IPS-NIHi11 (cell line): ENCODE measurements at places on chromosomes 3 and 15.

- DNase-seq = no peak
These were observed 28.4 kb downstream of the CRTC3 start for GRCh38 chr15:90558171-90558573.

DNA sequence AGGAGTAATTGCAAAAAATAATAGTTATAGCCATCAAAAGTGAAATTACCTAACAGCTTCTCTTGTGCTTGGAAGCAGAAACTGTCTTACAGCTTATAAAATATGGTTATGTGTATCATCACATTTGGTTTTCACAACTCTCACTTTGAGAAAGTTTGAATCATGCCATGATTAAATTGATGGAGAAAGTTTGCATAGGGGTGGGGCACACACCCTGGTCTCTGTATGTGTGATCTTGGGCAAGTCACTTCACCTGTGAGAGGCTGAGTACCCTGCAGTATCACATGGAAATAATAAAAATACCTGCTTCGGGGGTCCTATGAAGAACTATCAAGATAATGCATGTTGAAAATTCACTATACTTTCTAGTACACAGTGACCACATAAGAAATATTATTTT is 471.4 kb downstream of the RAP2B start:
- DNase-seq = no peak

DNA sequence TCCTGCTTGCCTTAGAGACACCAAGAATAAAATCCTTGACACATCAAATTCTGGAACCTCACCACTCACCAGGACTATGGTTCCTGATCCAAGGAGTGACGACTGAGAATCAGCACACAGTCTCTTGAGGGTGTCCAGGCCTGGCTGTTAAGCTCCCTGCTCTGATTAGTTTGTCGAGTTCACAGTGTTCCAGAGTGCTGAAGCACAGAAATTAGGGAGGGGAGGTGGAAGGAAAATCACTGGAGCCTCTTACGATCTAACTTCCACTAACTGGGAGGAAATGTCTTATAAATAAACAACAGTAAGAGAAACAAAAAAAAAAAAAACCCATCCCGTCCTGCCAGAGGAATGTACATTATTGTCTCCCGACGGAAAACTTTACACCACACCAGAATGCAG is 330.2 kb downstream of the TIGIT start:
- DNase-seq = no peak

DNA sequence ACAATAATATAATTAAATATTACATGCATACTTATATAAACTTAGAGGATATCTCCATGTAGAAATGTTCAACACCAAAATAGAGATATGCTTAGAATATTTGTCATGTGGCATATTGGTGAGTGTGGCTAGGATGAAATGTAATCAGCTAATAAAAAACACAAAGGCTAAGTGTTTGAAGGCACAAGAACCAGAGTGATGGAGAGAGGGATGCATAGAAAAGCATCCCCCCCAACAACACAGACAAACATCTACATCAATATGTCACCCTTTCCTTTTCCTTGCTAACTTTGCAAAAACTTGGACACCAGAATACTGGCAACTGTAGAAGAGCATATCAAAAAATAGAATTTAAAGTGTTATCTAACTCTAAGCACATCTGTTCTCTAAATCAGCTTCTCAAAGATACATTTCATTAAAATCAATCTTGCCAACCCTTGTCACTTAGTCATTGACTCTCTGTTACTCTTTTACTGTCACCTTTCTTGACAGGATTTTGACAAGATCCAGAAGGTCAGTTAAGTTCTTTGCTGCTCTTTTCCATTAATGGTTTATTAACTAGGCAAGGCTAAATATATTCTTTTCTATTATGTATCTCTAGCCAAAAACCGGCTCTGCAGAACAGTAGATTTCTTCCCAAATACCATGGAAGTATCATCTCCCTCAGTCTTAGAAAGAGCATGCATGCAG is 695.9 kb downstream of the OTOL1 start:
- no peak for DNase-seq

- no peak for DNase-seq
These were observed 7.9 kb downstream of the ACAA1 start for GRCh38 chr3:38129058-38129457.

GRCh38 chr15:86591158-86591557 is 511.5 kb downstream of the AGBL1 start:
- no peak for DNase-seq

DNA sequence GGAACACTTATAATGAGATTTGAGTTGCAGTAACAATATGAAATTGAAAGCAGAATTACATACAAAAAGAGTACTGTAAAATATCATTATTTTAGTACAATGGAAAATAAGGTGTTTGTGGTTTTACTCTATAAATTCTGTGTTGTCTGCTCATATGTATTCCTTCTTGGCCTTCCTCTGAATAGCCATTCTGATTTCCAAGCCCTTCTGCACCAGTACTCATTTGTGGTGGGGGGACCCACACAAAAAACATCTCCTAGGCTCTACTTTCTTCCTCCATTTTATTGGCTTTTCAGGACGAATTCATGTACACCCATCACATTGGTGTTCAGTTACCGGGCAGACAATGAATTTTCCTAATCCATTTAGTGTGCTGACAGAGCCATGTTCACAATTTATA is 338.2 kb downstream of the ERC2 start:
- no peak for DNase-seq

GRCh38 chr15:81507831-81508230 is 133.8 kb upstream of the TMC3 start:
- DNase-seq = no peak

- DNase-seq = peak; percentile 43
These were observed 512.9 kb downstream of the MCTP2 start for GRCh38 chr15:94744080-94744793.

DNA sequence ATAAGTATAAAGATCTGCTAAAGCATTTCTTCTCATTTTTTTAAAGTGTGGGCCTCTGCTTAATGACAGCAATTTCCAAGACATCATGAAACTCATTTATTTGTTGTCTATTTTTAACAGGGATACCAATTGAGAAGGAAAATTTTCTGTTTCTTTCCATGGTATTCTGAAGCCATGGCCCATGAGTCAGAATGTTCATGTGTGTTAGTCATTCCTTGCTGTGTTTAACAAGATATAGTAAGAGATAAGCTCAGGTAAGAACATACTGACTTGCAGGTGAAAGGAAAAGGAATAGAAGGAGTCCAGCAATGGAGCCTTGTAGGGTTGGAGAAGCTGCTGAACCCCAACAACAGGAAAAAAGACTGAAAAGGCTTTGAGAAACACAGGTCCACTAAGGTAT is 17.0 kb upstream of the ARID3B start:
- no peak for DNase-seq

- DNase-seq = no peak
These were observed 24.5 kb downstream of the NIPA1 start for GRCh38 chr15:22810853-22811338.

DNA sequence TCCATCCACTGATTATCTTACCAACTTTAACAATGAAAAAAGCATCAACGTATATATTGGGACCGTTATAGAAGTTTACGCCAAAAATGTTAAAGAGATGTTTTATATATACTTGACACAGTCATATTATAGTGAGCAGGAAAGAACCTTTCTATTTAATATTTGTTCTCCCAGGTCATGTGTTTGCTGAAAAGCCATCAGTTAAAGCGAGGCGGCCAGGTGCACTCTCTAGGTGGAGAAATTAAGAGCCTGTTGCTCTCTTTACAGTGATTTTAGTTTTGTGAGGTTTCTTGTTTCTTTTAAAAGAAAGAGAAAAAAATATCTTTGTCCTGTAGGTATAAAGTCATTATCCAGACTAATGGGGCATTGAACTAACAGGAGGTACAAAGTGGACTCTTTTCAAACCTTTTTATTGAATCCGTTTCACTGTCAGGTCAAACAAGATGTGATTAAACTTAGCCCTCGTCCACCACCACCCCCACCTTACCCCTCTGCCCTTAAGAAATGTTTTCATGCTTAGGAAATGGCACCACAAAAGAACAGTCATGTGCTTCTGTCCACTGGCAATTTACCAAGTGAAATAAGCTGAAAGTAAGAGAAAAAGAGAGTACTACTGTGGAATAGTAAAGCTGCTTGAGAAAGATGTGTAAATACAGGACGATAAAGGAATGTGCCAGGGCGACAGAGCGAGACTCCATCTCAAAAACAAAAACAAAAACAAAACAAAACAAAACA is 279.9 kb downstream of the PTPRG start:
- no peak for DNase-seq

DNA sequence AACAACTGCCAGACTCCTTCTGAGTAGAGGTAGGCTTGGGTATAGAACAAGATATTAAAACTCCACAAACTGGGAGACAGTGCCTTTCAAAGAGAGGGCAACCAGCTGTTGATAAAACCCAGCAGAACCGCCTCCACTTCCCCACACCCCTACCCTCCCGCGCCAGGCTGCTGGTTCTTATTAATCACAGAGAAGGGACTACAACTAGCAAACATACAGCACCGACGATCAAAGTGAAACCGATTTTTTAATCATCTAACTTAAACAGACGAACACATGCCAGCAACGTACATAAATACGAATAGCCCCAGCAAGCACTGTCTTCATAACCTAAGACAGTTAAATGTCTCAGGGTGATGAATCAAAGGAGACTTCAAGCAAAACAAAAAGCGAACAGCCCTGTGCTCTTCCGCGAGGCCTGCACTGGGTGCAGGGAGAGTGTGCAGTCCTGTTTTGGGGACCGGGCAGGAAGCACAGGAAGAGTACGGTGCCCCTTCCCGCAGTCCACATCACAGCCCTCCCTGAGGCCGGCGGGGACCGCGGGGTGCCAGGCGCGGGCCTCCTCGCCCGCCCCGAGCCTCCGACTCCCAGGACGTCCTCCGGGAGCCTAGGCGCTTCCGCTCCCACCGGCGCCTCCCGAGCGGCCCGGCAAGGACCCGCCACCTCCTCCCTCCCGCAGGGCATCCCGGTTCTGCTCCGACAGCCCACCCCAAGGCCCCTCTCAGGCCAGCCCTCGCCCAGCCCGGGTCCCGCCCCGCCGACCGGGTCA is 75.1 kb upstream of the VGLL4 start:
- no peak for DNase-seq

DNA sequence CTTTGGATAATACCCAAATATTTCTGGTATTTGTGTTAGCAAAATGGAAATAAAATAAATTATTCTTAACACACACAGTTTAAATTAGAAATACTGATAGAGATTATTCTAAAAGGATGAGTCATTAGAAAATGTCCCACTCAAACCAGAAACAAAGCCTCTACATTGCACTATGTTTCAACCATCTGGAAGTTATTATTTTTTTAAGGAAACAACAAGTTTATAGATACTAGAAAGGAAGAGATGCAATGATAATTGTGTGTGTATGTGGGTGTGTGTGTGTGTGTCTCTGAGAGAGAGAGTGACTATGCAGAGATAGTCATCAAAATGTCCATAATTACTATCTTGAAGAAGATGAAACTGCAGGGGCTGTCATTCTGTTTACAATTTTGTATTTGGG is 1340.5 kb downstream of the ROBO1 start:
- no peak for DNase-seq

DNA sequence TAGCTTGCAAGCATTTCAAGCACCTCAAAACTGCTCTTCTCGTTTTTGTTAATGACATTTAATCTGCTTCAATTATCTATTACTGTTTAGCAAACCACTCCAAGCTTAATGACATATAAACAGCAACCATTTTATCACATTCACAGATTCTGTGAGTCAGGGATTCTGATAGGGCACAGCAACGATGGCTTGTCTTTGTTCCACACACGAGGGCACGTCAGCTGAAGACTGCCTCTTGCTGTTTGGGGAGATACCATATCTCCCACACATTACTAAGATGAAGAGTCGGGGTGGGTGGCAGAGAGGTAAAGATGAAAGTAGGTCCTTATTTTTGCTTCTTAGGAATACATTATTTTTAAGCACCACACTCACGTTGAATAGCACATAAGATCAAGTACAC is 19.3 kb downstream of the CPOX start:
- DNase-seq = no peak

DNA sequence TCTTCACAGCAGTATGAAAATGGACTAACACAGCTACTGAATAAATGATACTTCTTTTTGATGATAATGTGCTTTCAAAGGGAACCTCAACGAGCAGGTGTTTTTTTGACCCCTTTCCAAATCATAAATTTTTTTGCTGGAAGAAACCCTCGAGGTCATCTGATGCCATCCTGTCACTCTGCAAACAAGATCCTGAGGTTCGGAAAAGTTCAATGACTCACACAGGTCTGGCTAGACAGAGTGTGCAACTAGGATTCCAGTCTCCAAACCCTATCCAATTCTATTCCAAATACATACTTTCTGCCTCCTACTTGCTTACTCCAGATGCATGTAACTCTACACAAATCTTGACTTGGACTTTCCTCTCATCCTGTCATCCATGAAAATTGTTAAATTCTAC is 124.7 kb downstream of the NEDD4 start:
- no peak for DNase-seq

DNA sequence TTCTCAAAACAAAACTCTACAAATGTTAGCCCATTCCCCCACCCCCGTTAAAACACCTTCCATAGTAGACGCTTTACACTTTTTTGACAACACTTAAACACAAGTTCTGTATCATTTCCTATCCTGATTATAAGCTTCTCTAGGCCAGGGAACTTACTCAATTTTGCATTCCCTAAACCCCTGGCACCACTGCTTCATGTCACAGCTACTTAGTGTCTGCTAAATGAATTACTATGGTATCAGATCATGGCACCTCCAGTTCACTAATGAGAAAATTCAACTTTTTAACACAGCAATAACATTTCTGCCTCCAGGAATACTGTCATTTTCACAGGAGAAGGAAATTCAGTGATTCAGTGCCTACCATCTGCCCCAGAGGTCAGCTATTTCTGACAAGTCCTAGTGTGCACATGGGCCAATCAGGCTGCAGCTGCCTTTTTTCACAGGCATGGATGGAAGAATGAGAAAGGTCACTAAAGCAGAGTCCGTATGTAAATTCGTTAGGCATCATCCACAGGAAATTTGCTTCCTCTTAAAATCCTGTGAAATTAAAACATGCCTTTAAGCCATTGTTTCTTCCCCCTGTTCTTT is 18.5 kb downstream of the SFMBT1 start:
- no peak for DNase-seq

DNA sequence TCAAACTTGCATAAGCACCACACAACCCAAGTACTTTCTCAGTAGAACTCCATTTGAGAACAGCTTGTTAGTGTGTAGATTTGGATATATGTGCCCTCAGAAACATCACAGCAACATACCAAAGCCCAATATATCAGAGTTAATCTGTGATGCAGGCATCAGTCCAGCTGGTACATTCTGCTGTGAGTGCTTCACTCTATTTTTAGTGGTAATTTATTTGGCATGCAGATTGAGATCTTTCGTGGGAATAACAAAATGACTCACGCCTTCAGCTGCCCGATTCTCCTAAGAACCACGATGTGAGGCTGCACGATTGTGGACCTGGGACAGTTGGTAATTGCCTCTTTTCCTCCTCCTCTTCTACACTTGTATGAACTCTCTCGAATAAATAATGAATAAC is 730.7 kb downstream of the SQOR start:
- no peak for DNase-seq

GRCh38 chr15:26864664-26865191 is 2.1 kb upstream of the GABRA5 start:
- DNase-seq = peak; percentile 58
